ENCODE measurements at places on chromosomes 1 and 21.

DNA sequence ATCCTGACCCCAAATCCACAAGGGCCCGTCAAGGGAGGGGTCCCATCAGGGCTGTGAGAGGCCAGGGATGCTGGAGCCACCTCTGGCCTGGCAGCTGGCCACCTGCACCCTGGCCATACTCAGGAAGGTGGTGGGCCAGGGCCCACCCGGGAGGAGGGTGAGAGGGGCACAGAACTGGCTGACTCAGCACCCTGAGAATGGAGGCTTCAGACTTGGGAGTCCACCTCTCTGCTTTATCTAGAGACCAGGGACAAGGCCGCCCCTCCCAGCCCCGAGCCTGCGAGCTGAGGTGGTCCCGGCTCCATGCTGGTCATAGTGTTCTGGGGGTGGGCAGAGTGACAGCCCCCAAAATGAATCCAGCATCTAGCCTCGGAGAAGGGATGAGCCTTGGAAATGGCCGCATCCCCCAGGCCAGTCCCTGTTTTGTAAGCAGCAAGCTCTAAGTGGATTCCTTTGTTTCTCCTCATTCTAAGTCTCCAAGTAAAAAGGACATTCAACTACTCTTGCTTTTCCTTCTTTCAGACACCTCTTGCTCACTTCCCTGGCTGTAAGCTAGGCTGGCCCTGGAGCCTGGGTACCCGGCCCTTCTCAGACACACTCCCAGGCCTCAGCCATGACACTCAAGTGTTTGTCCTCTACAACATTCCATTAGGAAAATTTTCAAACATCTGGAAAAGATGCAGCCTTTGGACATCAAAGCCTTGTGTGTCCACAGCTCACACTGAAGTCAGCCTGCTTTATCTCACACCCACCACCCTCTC lies 12.3 kb downstream of the WNT3A start:
- no peak for DNase-seq

DNA sequence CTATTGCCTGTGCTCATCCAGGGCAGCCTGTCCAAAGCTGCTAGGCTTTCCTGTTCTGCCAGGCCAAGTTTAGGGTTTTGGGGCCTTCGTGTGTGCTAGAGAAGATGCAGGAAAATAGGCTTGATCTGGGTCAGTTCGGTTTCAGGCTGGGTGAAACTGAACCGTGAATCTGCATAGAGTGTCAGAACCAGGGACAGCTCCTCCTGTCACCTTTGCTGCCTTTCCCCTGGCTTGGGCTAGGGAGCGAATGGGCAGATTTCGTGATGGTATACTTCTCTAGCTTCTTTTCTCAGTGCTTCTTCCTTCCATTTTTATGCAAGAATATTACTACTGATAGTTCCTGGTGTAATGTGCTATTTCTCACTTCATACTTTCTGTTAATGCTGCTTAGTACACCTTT lies 6.0 kb upstream of the AGO1 start:
- no peak for DNase-seq

DNA sequence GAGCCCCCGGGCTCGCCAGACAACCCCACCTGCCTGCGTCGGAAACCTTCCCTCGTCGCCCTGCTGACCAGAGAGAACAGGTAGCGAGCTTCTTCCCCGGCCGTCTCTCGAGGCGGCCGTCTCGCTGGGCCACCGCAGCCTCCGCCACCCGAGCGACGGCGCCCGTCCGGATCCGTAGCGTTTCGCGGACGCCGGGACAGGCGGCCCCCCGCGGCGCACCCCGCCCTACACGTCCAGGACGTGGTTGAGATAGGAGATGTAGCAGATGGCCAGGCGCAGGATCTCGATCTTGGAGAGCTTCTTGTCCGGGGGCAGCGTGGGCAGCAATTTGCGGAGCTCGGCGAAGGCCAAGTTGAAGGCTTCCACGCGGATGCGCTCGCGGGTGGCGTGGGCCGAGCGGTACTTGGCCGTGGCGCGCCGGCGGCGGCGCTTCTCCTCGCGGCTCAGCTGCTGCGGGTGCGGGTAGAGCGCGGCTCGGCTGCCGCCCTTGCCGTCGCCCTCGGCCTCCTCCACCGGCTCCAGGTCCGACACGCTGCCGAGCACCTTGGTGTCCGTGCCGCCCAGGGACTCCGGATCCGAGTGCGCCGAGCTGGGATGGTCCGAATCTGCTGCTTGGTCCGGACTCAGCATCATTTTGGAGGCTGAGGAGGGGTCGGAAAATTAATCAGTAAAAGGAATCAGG lies 3.0 kb downstream of the NHLH2 start:
- DNase-seq, result no peak

- no peak for DNase-seq
Observed at GRCh38 chr1:11365744-11366387, 92.9 kb downstream of the UBIAD1 start.

- no peak for DNase-seq
Observed at GRCh38 chr1:162219461-162219860, 150.0 kb downstream of the NOS1AP start.

- no peak for DNase-seq
Observed at GRCh38 chr1:77039739-77040138, 172.5 kb downstream of the ST6GALNAC5 start.

- no peak for DNase-seq
Observed at GRCh38 chr1:239260842-239261241, 125.5 kb upstream of the CHRM3 start.

DNA sequence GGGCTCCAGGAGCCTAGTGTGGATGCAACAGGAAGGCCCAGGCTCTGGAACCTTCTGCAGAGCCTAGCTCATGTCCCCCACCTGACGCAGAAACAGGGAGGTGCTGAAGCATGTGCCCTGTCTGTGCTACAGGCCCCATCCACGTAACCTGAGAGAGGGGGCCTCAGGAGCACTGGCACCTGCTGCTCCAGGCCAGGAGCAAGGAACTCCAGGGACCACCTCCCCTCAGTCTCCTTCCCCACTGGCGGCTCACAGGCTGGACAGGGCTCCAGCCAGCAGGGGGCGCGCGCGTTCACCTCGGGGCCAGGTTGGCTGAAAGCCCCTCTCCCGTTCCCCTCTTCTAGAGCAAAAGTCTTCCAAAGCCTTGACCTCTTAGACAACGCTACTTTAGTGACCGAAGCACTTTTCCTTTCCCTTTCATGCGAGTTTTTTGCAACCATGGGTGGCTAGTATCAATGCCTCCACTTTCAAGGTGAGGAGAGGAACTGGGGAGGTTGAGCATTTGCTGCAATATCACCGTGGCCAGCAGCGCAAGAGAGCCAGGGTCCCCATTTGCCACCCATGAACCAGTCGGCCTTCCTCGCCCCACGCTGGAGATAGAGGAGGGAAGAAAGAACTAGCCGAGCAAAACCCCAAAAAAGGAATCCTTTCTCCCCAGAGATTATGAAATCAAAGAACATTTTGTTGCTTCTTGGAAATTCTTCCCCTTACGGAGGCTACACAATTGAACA lies 52.4 kb upstream of the GPR157 start:
- DNase-seq, result peak; percentile 48

DNA sequence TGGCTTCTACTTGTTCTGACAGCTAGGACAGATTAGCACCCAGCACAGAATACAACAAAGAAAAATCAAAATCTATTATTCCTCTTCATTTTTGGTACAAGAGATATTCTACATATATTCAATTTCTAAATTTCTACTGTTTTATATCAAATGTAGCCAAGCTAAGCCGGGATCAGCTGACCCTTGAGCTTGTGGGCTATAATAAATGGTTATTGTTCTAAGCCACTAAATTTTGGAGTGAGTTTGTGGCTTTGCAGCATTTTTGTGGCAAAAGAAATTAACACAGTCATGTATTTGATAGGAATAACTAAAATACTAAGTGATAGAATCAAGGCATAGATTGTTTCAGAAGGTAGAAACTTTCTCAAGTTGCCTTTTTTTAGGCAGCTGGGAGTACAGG lies 50.7 kb downstream of the APP start:
- DNase-seq, result no peak

GRCh38 chr1:1321477-1321876 lies 3.0 kb downstream of the INTS11 start:
- DNase-seq, result no peak

GRCh38 chr1:54490361-54491248 lies 57.4 kb upstream of the ACOT11 start:
- DNase-seq, result no peak

- DNase-seq, result no peak
Observed at GRCh38 chr1:24389231-24389678, 24.3 kb downstream of the STPG1 start.

GRCh38 chr1:234170622-234171021 lies 202.6 kb upstream of the COA6 start:
- no peak for DNase-seq

DNA sequence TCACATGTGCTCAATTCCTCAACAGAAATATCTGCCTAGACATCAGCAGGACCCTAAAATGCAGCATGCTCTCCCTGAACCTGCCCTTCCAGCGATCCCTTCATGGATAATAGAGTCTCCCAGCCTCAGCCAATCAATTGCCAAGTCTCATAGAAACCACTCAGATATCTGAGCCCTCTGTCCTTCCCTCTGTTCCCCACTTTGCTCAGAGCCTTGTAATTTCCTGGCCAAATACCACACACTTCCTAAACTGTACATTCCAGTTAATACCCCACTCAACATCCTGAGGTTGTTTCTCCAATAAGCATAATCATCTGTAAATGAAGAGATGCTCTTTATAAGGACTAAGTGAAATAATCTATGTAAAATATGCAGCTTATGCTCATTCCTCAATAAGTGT lies 59.3 kb upstream of the PTGFRN start:
- no peak for DNase-seq

DNA sequence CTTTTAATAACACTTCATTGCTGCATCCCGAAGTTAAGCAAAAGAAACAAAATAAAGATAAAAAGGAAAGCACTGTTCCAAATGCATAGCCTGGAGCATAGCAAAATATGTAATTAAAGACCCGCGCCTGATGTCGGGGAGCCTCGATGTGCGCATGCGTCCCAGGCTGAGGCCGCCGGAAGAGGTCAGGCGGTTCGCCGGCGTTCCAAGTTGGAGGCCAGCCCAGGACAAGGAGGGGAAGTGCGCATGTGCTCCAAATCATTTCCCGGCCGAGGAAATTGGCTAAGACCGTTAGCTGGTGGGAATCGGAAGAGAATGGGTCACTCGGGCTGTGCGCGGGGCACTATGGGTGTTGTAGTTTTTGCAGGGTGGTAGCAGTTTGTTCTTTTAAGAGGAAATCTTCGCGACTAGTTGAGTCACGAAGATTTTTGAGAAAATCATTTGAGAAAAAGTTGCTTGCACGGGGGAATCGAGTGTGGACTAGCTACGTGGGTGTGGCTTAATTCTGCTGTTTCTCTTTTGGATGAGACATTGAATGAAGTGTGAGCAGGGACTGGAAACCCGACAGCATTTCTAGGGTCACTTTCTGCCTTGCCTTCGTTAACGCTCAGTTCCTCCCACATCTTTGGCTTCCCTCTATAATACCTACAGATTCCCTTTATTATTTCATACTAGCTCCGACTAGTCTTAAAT lies 31.0 kb upstream of the CD1D start:
- DNase-seq, result peak; percentile 50

DNA sequence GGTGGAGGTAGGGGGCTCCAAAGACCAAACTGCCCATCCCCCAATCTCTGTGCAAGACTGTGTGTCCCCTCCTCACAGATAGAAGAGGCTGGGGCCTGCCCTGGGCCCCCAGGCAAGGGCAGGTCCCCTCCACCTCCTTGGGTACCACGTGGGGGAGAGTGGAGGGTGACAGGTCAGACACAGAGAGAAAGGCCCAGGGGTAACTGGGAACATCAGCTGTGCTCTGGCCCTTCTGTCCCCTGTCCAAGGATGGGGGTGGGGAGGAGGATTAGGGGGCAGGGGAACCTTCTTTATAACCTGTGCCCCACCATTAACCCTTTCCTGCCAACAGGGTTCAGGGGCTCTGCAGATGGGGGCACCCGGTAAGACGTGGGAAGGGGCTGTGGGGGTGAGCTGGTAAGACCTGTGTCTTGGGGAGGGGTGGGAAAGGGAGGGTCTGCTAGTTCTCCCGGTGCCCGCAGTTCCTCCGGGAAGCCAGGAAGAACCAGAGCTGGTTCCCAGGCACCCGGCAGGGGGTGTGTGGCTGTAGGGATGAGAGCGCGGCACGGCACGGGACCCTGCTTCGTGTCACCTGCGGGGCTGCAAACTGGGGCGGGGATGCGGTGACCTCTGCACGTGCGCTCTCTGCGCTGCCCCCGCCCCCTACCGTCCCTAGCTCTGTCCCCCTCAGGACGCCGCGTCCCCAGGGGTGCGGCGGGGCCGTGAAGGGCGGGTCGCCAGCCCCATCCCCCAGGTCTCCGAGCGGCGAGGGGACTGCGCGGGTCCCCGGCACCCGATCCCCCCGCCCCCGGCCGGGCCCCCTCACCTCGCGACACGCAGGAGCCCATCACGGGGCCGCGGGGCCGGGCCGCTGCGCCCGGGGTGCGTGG lies 601 bp downstream of the FAM131C start:
- no peak for DNase-seq

GRCh38 chr1:34774957-34775356 lies 6.1 kb upstream of the GJB3 start:
- DNase-seq, result no peak

DNA sequence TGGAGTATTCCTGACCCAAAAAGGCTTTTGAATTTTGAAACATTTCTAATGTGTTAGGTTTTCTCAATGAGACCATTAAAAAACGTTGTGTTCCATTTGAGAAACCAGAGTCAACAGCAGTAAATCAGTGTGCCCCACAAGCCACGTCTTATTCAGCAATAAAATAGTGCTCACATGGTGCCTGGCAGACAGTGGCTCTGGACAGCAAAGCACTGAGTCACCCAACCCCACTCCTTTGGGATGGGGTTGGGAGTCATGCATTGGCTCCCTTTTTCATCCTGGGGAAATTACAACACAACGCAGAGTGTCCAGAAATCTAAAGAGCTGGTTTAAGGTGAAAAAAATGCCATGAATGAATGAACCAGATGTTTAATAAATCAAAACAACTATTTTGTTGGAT lies 46.5 kb downstream of the KCNJ15 start:
- no peak for DNase-seq

GRCh38 chr1:19109545-19109944 lies 100.5 kb downstream of the UBR4 start:
- no peak for DNase-seq

- no peak for DNase-seq
Observed at GRCh38 chr21:29157080-29157479, 26.6 kb downstream of the MAP3K7CL start.

DNA sequence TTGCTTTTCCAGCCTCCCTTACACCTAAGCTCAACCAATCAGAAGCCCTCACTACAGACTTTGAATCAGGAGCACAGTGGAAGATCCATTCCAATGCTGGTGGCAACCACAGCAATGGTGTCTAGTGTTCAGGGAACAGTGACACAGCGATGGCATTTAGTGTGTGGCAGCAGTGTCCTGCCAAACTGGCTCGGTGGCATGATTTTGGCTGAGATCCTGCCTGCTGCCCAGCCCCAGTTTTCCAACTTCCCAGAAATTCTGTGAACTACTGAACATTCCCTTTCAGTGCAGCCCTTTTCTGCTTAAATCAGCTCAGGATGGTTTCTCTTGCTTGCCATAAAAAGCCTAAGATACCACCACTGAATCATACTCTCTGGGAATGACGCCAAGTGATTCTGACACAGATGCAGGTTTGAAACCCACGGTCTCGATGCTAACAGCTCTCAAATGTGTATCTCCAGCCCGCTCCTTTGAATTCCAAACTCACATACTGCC lies 8.8 kb downstream of the ASAP3 start:
- no peak for DNase-seq

DNA sequence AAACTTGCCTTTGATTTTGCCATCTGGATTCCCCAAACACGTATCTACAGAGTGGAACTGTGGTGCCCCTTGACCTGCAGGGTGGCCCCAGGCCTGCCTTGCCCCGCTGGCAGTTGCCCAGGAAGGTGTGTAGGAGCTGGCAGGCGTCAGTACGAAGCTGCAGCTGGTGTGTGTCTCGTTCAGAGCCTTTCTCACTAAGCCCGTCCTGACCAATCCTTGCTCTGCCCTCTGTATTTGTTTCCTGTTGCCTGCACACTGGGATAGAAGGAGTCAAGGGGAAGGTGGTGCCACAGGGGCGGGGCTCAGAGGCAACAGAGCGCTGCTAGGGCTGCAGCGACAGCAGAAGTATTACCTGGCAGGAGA lies 5.2 kb upstream of the VSIG8 start:
- no peak for DNase-seq
